ENCODE measurements at places on chromosomes 7 and 10.
A peak's percentile ranks its signal among the peaks of the same experiment; 100 is the strongest.

DNA sequence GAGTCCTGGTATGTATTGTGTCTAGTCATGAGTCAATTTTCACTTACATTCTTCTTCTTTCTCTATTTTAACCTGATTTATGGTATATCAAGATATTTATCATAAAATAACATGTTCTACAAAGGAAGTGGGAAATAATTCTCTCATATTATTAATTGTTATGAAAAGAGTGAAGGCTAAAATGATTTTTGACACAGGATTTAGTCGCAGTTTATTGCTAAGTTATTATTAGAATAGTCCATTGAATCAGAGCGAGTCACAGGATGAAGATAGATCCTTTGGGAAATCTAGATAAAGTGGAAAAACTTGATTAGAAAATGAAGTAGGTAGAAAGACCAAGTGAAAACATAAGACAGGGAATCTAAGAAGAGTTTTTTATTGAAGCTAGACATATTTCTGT is 184.3 kb upstream of the DGKB start:
- no peak for DNase-seq

GRCh38 chr7:27605689-27606269 is 56.9 kb downstream of the HIBADH start:
- peak; percentile 7 for DNase-seq

DNA sequence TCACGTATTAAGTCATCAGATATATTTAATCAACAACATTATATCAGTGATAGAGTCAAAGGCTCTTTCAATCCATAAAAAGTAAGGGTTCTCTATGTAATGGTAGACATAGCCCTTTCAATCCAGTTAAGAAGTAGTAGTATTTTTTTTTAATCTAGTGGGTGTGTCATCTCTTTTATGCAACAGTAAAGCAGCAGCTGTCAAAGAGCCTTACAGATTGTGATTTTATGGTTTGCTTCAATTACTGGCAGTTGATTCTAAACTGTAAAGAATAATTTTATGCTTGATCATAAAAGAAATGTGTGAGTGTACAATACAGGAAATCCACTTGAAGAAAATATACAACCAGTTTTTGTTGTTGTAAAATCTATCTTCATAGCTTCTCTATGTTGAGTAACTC is 902.6 kb upstream of the MBL2 start:
- no peak for DNase-seq

DNA sequence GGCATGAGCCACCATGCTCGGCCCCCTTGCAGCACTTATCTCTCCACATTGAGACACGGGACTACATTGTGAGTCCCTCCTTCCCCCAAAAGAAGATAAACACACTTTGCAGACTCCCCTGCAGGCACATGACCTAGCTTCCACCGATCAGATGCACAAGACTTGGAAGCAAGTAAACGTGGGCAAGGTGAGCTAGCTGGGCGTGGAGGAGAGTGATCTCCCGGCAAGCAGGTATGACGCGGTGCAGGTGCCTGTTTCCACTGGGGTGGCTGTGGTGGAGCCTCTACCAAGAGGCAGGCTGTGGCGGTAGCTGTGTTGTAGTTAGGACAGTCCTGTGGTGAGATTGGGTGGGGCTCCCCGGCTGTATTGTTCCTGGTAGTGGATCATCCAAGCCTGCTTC is 7.7 kb upstream of the COMTD1 start:
- DNase-seq = no peak

GRCh38 chr7:72325561-72325960 is 86.6 kb downstream of the CALN1 start:
- no peak for DNase-seq

DNA sequence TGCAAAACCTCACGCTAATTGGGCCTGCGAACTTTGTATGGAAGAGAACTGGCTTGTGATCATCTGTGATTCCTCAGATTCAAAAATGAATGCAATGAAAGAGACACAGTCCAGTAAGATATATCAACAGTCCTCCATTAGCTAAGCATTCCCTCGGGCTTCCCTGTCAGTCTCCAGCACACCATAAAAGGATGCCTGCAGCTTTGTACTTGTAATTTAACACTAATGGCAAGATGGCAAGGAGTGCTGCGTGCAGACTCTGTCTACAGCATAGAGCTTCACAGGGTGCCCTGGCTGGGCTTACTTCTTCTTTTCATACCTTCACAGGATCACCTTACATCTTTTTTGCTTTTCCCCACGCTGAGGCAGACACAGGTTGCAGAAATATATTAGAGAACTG is 200.0 kb downstream of the GFRA1 start:
- no peak for DNase-seq

DNA sequence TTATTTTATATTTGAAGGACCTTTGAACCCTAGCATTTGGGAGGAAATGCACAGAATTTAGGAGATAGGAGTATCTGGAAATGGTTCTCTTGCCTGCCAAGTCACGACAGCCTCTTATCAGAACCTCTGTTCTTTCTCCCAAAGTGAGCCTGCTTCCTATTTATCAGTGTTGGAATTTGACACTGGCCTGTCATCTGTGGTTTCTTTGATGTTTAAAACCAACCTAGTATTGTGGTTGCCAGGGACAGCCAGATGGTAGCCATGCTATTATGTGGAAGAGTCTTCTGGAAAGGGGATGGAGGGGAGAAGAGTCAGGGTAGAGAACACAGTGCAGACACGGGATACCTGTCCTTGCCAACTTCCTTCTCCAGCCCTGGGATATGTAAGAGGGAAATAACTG is 21.1 kb downstream of the ZNF282 start:
- no peak for DNase-seq

DNA sequence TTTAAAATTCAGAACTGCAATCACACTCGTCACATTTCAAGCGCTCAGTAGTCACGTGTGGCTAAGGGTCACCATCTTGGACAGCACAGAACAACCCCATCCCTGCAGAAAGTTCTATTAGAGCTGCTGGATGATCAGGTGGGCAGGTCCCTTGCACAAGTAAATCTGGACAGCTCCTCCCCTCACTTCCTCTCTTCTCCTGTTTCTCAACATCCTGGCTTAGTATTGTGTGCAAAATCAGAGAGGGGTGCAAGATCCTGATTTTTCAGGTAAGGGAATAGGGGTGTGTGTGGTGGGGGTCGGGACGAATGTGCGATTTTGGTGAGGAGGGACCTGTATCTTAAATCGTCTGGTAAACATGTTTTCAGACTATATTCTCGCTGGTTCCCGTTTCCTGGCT is at the start of gene GIMAP4:
TSS of gene GIMAP4 (plus strand) at position 222 of the 400 bp plus-strand sequence. CDS start 2,512 bp downstream, outside the sequence.
- DNase-seq = peak; percentile 64

GRCh38 chr7:132757783-132758182 is 181.5 kb upstream of the PLXNA4 start:
- no peak for DNase-seq

DNA sequence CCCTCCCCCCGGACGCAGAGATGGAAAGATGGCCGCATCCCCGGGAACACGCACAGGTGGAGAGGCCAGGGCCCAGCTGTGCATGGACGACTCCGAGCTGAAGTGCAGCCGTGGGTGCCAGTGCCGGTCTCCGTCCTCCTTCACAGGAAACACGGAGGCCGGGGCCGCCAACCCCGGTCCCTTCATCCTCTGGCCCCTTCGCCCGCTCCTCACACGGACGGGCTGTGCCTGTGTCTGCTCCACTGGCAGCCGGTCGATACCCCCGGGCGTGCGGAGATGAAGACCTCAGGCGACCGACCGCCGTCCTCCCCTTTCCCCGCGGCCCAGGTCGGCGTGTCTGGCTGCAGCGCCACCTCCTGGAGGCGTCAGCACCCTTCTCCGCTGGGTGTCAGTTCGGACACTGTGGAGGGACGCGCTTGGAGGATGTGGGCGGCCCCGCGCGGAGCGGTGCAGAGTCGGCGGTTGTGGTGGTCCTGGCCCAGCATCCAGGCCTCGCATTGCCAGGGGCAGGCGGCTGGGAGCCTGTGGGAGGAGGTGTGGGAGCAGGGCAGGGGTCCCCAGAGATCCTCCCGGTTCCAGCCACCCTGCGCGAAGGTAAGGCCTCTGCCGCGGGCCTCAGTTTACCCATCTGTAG is 9.9 kb downstream of the ZNF511 start:
- DNase-seq = peak; percentile 74

- no peak for DNase-seq
Observed at GRCh38 chr10:62643606-62644587, 160.6 kb upstream of the ADO start.

GRCh38 chr7:108109221-108109908 is 20.8 kb downstream of the LAMB4 start:
- DNase-seq = peak; percentile 45

DNA sequence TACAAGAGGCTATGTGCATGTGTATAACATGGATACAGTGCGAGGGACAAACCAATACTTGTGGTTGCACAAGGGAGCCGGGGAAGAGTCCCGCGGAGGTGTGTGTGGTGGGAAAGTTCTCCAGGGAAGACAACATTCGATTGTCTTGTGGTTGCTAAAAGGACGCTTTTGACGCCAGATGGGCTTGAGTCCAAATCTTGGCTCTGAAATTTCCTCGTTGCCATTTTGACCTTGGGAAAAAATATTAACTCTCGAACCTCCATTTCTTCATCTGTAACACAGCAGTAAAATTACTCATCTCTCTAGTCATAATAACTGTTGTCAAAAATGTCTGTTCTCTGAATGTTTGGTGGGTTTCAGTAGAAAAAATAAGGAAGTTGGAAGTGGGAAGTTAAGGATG is 16.5 kb downstream of the PLXDC2 start:
- no peak for DNase-seq

- no peak for DNase-seq
Observed at GRCh38 chr7:1383398-1384112, 75.7 kb downstream of the MICALL2 start.

GRCh38 chr7:127776776-127777386 is 124.9 kb downstream of the SND1 start:
- DNase-seq = no peak

- DNase-seq = no peak
Observed at GRCh38 chr7:133797818-133798520, 329.2 kb upstream of the LRGUK start.

DNA sequence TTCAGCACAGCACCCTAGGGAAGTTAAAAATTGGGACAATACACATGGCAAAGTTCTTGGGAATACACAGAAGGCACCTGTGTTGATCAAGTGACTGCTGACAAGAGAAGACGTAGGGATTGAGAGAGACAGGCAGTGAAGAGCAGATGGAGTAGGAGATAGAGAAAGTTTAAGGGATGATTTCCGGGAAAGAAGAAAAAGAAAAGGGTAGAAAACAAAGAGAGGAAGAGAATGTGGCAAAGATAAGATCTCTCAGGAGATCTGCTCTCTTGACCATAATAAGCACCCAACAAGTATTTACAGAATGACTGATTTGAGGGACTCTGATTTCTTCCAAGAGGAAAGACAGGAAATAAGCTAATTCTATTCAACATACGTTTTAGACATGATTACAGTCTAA is 15.1 kb upstream of the RALA start:
- DNase-seq = no peak

GRCh38 chr7:102028206-102028826 is 210.9 kb downstream of the CUX1 start:
- DNase-seq = peak; percentile 53

DNA sequence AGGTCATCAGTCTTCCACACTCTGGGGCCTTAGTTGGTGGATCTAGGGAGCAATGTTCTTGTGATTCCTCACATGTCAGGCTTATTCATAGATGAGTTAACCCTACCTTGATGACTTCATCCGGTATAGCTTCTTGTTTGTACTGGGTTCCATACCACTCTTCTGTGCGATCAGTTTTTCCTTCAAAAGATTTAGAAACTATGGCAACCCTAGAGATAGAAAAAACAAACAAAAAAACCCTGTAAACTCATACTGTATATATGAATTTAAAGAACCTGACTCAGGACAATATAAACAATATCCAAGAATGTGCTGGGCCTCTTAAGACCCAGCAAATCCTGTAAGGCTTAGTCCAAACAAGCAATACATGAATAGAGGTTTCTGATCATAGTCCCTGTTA is 83.5 kb downstream of the IDE start:
- DNase-seq = no peak

GRCh38 chr7:31343516-31344305 is 3.2 kb upstream of the NEUROD6 start:
- DNase-seq = no peak

GRCh38 chr7:138881579-138882188 is 83.7 kb upstream of the ATP6V0A4 start:
- DNase-seq = no peak

DNA sequence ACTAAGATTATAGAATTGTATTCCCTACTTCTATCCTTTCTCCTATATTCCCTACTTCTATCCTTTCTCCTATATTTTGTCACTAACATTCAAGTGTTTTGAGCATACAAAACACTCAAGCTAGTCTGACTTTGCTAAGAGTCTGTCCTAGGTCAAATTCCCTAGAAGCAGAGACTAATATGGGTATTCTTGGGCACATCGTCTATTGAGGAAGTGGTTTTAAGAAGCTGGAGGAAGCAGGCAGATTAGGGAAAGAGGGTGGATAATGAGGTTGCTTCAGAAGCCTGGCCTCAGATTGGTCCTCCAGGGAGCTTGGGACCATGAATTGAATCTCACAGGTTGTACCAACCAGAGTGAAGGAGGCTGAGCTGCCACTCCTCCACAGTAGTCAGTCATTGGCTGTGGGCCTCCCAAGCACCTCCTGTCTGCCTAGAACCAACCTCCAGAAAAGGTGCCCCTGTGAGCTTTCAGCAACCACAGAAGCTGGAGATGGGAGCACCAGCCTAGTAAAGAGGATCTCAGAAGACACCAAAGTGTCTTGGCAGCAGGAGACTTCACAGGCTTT is 295.9 kb upstream of the PHF14 start:
- DNase-seq = no peak

- DNase-seq = no peak
Observed at GRCh38 chr10:31268444-31269303, 50.3 kb upstream of the ZEB1 start.

DNA sequence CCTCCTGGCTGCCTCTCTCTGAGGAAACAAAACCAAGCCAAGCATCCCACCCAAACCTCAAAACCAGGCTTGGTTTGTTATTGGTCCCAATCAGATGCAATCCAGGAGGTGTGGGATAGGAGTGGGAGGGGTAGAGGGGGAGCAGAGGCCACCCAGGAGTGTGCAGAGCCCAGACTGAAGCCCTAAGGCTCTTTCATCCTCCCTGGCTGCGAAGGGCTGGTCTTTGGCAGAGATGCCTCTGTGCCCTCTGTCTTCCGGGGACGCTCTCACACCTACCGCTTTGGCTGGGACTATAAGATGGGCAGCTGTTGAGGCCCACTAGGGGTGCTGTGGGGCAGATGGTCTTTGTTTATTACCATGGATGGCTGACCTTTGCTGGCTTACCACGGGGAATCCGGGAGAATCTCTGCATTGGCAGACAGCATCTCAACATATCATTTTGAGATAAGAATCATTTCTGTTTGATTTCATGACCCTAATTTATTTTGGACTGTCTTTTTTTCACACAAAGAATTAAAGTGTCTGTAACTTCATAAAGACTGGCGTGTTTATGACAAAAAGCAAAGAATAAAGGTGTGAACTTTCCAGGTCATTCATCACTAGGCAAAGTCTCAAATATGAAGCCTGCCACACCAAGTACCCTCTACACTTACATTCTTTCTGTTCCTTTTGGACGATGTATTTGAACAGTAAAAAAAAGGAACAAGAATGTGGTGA is 6.5 kb upstream of the DENND2A start:
- peak; percentile 56 for DNase-seq

DNA sequence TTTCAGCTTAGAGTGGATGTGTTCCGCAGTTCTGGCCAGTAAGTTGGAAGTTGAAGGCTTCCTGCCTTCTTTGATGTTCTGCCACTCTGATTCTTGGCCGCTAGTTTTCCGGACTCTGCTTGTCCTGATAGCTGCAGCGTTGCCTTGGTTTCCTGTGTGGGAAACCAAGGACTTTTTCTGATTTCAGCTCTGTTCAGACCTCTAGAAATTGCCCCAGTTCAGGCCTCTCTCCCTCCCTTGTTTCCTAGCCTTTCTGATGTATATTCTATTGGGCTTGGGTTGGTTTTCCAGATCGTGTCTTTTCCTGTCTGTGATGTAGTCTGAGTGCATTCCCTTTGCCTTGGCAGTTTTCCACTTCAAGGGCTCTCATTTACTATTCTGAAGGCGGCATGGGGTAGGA is 318.7 kb downstream of the BBS9 start:
- no peak for DNase-seq
